ENCODE measurements at places on chromosomes 13 and 19.

GRCh38 chr13:30135868-30136267 is 171.5 kb downstream of the KATNAL1 start:
- no peak for DNase-seq

DNA sequence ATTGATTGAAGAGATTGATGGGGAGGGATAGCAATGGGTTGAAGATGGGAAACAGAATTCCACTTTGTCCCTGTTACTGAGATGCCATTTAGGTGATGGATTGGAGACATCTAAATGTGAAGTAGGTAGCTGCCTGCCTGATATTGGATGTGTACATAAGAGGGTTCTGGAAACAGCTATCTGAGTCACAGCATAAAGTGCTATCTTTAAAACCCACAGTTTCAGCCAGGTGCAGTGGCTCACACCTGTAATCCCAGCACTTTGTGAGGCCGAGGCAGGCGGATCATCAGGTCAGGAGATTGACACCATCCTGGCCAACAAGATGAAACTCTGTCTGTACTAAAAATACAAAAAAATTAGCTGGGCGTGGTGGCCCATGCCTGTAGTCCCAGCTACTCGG is 72.6 kb downstream of the DNAJC3 start:
- DNase-seq: no peak

DNA sequence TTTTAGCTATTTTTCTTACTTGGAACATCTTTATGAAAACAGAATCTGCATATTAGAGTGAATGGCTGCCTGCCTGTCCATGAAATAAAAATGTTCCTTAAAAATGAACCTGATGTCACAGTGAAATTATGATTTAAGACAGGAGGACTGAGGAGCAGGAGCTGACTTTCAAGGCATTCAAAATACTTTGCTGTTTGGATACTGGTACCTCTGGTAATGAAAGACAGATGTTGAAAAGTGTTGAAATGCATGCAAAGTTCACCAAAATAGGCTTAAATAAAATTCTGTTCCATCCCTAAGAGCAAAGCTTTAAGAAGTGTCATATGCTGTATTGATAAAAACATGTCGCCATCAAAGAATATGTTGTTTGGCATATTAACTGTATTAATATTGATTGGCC is 1.7 kb downstream of the ARHGEF7 start:
- DNase-seq: no peak

GRCh38 chr13:83121896-83122295 is 760.4 kb downstream of the SLITRK1 start:
- no peak for DNase-seq

- no peak for DNase-seq
Measured at GRCh38 chr13:112887151-112887550, 81.9 kb upstream of the MCF2L start.

GRCh38 chr13:94682229-94682628 is 30.1 kb downstream of the SOX21 start:
- DNase-seq: no peak

Measured in stimulated activated CD8-positive, alpha-beta memory T cell treated with anti-CD3 and anti-CD28 coated beads, Interleukin-2, amount 100 ng/mL, for 48 hours (primary cell).